ENCODE measurements at places on chromosomes 11 and 22.

GRCh38 chr11:60993615-60994014, 22.1 kb downstream of the CD6 start:
- DNase-seq: no peak

- peak; percentile 7 for DNase-seq
Measured at GRCh38 chr22:26134654-26135330, 34.5 kb upstream of the SEZ6L start.

- DNase-seq: no peak
Measured at GRCh38 chr11:111819161-111819828, 52.1 kb downstream of the ALG9 start.

DNA sequence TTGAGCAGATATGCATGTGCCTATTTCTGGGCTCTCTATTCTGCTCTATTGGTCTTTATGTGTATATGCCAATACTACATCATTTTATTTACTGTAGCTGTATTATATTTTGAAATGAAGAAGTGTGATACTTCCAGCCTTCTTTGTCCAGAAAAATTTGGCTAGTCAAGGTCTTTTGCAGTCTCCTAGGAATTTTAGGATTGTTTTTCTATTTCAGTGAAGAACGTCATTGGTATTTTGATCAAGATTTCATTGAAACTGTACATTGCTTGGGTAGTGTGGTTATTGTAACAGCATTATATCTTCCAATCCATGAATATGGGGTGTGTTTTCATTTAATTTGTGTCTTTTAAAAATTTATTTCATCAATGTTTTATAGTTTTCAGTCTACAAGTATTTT, 400.3 kb downstream of the AASDHPPT start:
- DNase-seq: no peak

GRCh38 chr11:128093689-128094088, 493.7 kb downstream of the ETS1 start:
- DNase-seq: no peak
